Fibroblast of pulmonary artery (primary cell): ENCODE measurements at places on chromosomes 5 and 9.

DNA sequence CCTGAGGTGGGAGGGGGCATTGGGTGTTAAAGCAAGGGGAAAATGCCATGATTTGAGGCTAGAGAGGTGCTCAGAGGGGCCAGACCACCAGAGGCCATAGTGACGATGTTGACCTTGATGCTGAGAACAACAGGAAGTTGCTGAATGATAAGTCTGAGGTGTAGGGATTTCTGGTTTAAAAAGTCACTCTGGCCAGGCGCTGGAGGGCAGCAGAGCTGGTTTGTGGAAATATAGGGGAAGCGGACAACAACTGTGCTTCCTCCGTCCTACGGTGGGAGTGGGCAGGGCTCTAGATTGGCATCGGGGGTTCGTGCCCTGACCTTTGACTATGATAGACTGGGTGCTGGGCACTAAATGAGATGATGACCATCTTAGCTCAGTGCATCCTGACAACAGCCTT lies 44.7 kb downstream of the STOM start:
- no peak for DNase-seq

DNA sequence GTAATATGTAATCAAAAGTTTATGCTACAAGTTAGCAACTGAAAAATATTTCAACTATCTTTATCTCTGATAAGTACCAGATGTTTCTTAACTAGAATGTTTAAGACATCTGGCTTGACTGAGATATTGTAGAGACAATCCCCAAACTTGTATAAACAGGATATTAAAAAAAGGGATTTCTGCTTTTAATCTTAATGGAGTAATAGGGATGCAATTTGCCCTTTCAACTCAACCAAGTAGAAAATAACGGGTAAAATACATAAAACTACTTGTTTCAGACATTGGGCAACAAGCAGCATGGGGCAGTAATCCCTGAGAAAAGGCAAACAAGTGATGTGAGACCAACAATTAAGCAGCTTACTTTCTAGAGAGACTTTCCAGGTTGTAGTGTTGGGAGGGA lies 9.4 kb upstream of the ADAMTS12 start:
- peak; percentile 44 for DNase-seq

DNA sequence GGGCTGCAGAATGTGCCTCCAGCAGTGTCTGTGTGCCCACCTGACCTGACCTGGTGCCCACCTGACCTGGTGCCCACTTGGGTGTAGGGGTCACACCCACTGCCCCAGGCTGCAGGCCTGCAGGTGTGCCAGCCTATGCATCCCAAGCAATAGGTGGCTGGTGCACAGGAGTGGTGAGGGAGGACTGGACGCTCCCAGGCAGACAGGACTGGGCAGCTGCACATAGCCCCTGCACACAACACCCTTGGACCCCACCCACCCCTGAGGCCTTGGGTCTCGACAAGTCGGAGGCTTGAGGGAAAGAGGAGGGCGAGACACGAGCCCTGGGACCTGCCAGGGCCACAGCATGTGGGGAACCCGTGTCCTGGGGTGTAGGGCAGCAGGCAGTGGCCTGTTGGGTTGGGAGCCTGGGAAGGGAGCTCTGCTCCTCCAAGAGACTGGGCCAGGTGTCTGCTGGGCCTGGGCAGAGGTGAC lies 10.8 kb upstream of the NRARP start:
- DNase-seq, result no peak

GRCh38 chr5:157729858-157730257 lies 1.4 kb upstream of the THG1L start:
- no peak for DNase-seq

GRCh38 chr5:81482595-81482994 lies 88.7 kb upstream of the ACOT12 start:
- peak; percentile 19 for DNase-seq

- DNase-seq, result no peak
Observed at GRCh38 chr5:94244921-94245320, 373.5 kb downstream of the KIAA0825 start.

DNA sequence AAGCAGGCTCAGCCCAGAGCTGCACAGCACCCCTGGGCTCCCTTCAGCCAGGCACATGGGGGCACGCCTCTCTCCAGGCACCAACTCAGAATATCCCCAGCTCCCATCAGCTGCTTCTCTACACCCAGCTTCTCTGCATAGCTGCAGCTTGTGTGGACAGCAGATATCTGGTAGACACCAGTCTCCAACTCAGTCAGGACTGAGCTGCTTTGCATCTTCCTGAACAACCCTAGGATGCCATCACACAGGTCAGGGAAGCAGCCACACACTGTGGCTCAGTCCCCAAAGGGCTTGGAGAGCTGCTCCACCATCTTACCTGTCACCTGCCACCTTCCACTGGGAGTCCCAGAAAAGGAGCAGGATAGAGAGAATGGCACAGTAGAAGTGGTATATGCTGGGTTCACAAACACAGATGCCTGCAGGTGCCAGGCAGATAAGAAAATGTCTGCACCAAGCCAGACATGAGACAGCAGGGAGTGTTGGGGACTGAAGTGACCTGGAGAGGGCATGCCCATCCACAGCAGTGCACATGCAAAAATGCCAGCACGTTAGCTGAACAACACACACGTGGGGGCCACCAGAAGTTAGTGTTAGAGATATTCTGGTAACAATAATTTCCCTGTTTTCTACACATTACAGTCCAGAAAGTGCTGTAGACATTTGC lies 42.0 kb downstream of the THBS4 start:
- DNase-seq, result no peak

DNA sequence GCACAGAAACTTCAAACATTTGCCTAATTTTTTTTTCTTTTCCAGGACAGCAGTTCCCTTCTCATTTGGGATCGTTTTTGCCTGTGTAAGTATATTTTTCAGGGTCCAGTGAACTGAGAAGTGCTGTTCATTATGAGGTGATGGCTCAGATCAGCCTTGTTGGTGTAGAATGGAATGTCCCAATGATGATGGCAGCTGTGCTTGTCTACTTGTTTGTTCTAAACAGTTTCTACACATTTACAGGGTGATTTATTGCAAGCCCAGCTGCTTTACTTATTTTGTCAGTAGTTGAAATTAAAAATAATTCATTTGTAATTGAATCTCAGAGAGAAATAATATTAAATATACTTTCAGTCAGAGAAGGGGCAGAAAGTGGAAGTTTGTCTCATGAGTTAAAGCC lies 337.6 kb upstream of the SEMA6A start:
- no peak for DNase-seq

GRCh38 chr9:129619787-129620668 lies 873 bp downstream of the C9orf50 start:
- no peak for DNase-seq

DNA sequence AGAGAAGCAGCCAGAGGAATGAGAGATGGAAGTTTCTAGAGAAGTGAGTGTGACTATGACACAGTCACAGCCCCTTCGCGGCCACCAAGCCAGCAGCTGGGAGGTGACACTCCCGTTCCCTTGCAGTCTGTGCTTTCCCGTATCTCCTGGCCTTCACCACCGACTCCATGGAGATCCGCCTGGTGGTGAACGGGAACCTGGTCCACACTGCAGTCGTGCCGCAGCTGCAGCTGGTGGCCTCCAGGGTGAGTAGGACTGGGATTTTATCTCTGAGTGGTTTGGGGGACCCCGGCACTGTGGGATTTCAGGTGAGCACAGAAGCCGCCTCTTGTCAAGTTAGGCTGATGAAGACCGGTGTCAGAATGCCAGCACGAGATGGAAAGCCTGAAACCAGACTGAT lies 12.1 kb upstream of the SLC2A8 start:
- DNase-seq, result no peak

DNA sequence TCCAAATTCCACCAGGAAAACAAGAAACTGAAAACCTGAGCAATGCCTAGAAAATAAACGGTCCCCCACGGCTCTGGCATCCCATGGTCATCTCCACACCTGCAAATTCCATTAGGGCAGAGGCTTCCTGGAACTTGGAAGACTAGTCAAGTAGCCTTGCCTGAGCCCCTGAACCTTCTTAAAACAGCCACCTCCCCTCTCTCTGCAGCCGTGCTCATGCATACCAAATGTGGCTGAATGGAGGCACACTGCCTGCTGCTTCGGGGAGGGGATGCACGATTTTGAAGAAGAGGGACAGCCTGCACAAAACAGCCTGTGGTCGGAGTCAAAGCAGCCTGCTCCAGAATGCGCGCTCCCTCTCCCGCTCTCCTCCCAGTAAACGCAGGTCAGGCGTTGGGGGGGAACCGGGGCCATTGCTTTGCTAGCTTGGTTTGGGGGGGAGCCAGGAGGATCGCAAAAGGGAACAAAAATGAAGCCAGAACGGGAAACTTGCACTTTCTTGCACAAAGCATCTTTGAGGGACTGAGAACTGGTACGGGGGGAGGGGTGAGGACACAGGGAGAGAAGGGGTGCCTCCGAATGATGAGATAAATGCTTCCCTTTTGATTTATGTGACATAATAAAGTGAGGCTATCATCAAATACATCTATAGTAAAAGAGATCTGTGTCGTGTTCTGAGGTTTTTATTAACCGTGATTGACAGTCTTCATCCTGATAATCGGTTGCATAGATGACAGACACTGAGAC lies at the start of gene TRPM3:
Gene TRPM3, minus strand, starts transcription at position 347 of the 747 bp plus-strand sequence. Its CDS starts 267 bp downstream, at position 80.
- DNase-seq, result no peak

GRCh38 chr9:133467101-133467500 lies 7.3 kb downstream of the CACFD1 start:
- no peak for DNase-seq

DNA sequence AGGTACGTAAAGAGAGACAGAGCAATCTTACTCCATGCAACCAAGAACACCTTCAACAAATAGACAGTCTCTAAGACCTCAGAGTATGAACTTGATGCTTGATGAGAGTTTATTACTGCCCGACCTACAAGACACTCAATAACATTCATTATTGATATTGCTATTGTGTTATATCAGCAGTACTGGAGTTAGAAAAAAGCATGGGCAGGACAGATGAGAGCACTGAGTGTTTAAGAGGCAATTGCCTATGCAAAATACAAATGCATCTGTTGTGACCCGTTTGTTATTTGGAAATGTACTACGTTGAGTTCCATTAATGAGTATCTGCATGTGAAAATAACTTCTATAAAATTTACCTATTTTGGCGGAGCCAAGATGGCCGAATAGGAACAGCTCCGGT lies 8.1 kb upstream of the MARCOL start:
- DNase-seq, result no peak

DNA sequence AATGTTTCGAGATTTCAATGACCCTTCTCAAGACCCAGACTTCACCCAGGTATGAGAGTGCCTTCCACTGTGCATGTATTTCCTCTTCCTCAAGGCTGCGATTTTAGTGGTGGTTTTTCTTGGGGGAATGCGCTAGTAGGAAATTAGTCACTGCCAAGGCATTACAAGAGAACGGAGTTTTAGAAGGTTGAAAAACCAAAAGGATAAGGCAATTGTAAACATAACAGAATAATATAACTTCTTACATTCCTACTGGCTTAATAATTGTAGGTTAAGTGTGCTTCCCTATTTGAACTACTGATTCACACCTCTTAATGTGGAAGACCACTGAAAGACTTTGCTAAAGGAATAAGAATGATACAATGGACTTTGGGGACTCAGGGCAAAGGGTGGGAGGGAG lies 38.9 kb downstream of the ACO1 start:
- peak; percentile 79 for DNase-seq

GRCh38 chr9:111985315-111985714 lies 88.7 kb downstream of the UGCG start:
- no peak for DNase-seq

DNA sequence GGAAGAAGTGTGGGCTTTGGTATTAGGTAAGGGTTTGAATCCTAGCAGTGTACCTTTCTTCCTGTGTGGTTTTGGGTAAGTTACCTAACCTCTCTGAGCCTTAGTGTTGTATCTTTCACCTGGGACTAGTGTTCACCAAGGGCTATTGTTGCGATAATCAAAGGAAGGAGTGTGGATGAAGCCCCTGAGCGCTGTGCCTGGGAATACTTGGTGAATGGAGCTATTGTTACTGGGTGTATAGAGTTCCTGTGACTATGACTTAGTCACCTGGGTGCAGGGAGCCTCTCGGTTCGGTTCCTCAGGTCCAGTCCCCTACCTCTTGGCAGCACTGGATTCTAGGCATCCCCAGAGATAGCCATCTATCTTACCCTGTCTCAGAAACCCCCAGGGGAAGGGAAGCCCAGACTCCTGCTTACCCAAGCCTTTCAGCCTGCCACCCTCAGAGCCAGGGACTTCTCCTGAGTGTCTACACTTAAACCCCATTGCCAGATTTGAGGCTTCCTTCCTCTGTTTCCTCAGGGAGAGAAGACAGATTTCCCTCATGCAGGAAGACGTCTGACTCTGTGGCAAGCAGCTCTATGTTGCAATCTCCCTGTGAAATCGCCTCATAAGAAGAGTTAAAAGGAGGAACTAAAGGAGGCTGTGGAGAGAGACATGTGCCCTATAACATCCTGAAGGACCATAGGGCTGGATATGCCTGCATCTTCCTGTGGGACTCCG lies 181.0 kb upstream of the PITX1 start:
- peak; percentile 69 for DNase-seq

GRCh38 chr9:133959966-133960567 lies 32.1 kb downstream of the VAV2 start:
- no peak for DNase-seq

GRCh38 chr5:73295447-73295846 lies 122.5 kb downstream of the TMEM174 start:
- DNase-seq, result no peak

GRCh38 chr5:77900691-77901090 lies 124.6 kb upstream of the TBCA start:
- DNase-seq, result no peak

- DNase-seq, result peak; percentile 77
Observed at GRCh38 chr9:114487607-114488300, 17.5 kb downstream of the WHRN start.

- DNase-seq, result peak; percentile 91
Observed at GRCh38 chr5:54013556-54014194, 296.7 kb downstream of the ARL15 start.

GRCh38 chr5:60497706-60498500 lies 202.1 kb downstream of the DEPDC1B start:
- peak; percentile 31 for DNase-seq

GRCh38 chr9:129624168-129624759 lies 1.7 kb upstream of the NTMT1 start:
- peak; percentile 57 for DNase-seq

GRCh38 chr9:115923410-115923809 lies 230.2 kb upstream of the PAPPA start:
- DNase-seq, result no peak

GRCh38 chr5:150266871-150267291 lies 22.7 kb downstream of the CAMK2A start:
- no peak for DNase-seq

GRCh38 chr5:169183576-169183975 lies 117.4 kb downstream of the SLIT3 start:
- DNase-seq, result no peak

DNA sequence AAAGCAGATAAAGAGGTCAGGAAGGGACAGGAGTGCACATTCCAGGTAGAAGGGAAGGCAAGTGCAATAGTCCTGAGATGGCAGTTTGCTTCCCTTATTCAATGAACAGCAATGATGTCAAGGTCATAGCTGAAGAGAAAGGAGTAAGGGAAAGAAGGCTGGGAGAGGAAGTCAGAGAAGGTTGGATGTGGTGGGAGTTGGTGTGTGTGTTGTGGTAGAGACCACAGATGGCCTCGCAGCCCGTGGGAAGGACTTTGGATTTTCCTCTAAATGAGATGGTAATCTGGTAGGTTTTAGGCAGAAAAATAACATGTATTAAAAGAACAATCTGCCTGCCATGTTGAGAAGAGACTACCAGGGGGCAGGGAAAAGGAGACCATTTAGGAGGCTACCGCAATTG lies 25.1 kb upstream of the LPAR1 start:
- no peak for DNase-seq
